ENCODE measurements at places on chromosomes 1 and 21. TPM values are rescaled to one million over a fixed set of nuclear protein-coding genes. Genes with fewer than 3 reads are reported as not detected.

The ADPRS gene
- 38.8 TPM for total RNA-seq

The HFM1 gene
- total RNA-seq: not detected

The ODR4 gene
- total RNA-seq: 20.0 TPM

The MIXL1 gene
- total RNA-seq: not detected

The S100A8 gene
- total RNA-seq: not detected

The ABCB10 gene
- total RNA-seq: 49.7 TPM

The WDR64 gene
- total RNA-seq: not detected

The EDARADD gene
- 32.0 TPM for total RNA-seq

The NFASC gene
- 0.21 TPM for total RNA-seq

The NR5A2 gene
- not detected for total RNA-seq

The SMCP gene
- total RNA-seq: not detected

The LEPR gene
- total RNA-seq: 1.2 TPM

The GLMN gene
- 24.2 TPM for total RNA-seq

The RCSD1 gene
- 74.7 TPM for total RNA-seq

The INSRR gene
- 0.68 TPM for total RNA-seq

All from activated CD4-positive, alpha-beta T cell treated with anti-CD3 and anti-CD28 coated beads, Interleukin-2, amount 10 ng/mL, durations not matched to agents 24 days and 14 days (primary cell).